ENCODE measurements at places on chromosomes 12 and 14. TPM values are rescaled to one million over a fixed set of nuclear protein-coding genes. Genes with fewer than 3 reads are reported as not detected.

GRCh38 chr12:7989827-7990491 lies 42.6 kb upstream of the FOXJ2 start:
- H3K27me3 ChIP-seq, result no peaks in the 10 kb centered on the region
- H3K27ac ChIP-seq, result peak overlapping the region; percentile 11
- no peaks in the 10 kb centered on the region for H3K36me3 ChIP-seq
- H3K4me1 ChIP-seq, result peaks cover 78% of the 10 kb centered on the region

GRCh38 chr14:85881935-85882334 lies 352.0 kb downstream of the FLRT2 start:
- DNase-seq, result no peak
- H3K4me3 ChIP-seq, result no peak overlapping the region
- H3K36me3 ChIP-seq, result no peaks in the 10 kb centered on the region
- no peaks in the 10 kb centered on the region for H3K4me1 ChIP-seq
- H3K27me3 ChIP-seq, result no peaks in the 10 kb centered on the region
- no peak overlapping the region for H3K27ac ChIP-seq

DNA sequence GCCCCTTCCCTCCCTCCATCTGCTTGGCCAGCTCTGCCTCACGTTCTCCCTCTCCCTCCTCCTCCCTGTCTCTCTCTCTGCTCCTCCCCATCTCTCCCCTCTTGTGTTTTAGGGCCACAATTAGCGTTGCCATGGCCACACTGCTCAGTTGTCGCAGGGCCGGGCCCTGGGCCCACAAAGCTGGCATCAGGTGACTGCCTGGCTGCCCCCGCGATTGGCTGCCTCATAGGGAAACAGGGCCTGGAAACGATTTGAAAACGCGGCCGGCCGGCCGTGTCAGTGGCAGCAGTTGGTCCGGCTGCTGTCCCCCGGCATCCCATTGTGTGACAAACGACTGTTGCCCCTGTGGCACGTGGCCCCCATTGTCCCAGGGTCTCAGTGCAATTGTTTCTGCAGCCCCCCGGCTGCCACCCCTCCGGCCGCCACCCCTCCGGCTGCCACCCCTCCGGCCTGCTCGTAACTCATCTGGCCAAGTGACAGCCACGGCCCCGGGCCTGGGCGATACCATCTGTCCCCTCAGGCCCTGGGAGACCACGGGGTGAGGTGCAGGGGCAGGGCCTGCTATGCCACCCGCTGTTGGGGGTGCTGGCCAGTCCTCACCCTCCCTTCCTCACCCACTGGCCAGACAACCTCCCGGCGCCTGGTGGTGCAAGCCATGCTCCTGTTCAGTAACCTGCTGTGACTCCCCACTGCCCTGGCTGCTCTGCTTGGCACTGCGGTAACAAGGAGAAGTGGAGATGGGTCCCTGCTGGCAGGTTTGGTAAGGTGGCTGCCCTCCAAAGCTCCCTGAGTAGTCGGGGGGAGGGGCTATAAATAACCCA lies 17.4 kb downstream of the FOXN4 start:
- no peak overlapping the region for H3K4me3 ChIP-seq
- no peaks in the 10 kb centered on the region for H3K36me3 ChIP-seq
- no peaks in the 10 kb centered on the region for H3K4me1 ChIP-seq
- H3K27ac ChIP-seq, result no peak overlapping the region

GRCh38 chr14:27605282-27605681 lies 1007.4 kb upstream of the NOVA1 start:
- H3K4me1 ChIP-seq, result no peaks in the 10 kb centered on the region
- no peak for DNase-seq
- no peak overlapping the region for H3K4me3 ChIP-seq
- no peaks in the 10 kb centered on the region for H3K27me3 ChIP-seq
- no peak overlapping the region for H3K27ac ChIP-seq

GRCh38 chr14:53850714-53851296 lies 105.8 kb downstream of the BMP4 start:
- no peaks in the 10 kb centered on the region for H3K27me3 ChIP-seq
- H3K4me3 ChIP-seq, result no peak overlapping the region
- no peak overlapping the region for H3K27ac ChIP-seq
- DNase-seq, result no peak
- no peaks in the 10 kb centered on the region for H3K4me1 ChIP-seq
- H3K36me3 ChIP-seq, result no peaks in the 10 kb centered on the region

DNA sequence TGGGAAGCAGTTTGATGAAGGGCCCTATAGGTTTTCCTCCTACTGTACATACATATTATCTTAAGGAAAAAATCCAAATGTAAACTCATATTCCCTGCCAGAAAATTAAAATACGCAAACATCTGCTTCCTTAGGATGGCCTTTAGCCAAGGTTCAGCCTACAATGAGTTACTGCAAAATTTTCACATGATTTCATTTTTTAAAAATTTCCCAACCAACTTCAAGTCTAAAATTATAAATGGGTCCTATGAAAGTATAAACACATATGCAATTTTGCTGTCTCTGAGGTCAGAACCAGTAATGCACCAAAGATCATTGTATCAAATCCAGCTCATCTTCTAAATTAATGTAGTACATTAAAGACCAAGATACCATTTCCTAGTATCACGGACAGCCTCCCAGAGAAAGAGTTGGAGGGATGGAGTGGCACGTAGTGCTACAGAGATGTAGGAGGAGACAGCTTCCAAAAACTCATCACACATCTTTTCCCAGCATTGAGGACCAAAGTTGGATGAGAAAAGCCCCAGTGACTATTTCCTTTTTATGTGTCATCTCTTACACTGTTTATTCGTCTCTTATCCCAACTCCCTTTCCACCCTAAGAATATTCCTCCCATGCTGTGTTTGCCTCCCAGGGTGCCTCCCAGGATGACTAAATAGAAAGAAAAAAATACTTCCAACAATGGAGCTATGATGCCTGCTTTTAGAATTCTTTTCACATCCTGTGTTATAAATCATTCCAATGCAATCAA lies 92.3 kb upstream of the SLCO1C1 start:
- no peak overlapping the region for H3K27ac ChIP-seq
- H3K4me1 ChIP-seq, result no peaks in the 10 kb centered on the region
- no peak for DNase-seq
- no peaks in the 10 kb centered on the region for H3K36me3 ChIP-seq

DNA sequence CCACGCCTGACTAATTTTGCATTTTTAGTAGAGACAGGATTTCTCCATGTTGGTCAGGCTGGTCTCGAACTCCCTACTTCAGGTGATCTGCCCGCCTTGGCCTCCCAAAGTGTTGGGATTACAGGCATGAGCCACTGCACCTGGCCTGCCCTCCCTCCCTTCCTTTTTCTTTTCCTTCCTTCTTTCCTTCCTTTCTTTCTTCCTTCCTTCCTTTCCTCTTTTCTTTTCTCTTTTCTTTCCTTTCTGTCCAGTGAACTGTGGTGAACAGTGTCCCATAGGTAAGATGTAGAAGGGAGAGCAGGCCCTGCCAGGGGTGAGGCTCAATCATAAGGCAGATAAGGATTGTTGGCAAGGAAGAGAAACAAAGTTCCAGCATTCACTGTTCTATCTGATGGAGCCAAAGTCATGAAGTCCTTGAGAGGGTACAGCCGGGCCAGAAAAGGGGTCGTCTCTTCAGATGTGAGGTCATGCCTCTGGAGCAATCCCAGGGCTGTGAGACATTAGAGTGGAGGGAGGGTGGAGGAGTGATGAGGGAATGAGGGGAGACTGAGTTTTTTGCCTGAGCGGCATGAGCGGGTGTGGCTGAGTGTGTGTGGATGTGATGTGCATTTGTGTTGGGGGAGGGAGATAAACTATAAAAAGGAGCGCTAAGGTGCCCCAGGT lies 4.2 kb upstream of the MLF2 start:
- peaks cover 26% of the 10 kb centered on the region for H3K4me1 ChIP-seq
- no peaks in the 10 kb centered on the region for H3K36me3 ChIP-seq
- DNase-seq, result no peak
- no peak overlapping the region for H3K4me3 ChIP-seq
- H3K27me3 ChIP-seq, result peaks cover under 1% of the 10 kb centered on the region

- H3K4me1 ChIP-seq, result peaks cover 85% of the 10 kb centered on the region
- H3K27me3 ChIP-seq, result no peaks in the 10 kb centered on the region
- H3K4me3 ChIP-seq, result peak within 1 kb of the TSS; percentile 82
- no peaks in the 10 kb centered on the region for H3K36me3 ChIP-seq
Measured at GRCh38 chr12:47819896-47820630, at the start of gene HDAC7. TSS of gene HDAC7 (minus strand) at chr12:47819903. CDS start at chr12:47819785, 118 bp downstream.

Gene DLK1
- not detected for polyA plus RNA-seq

Gene SSTR1
- polyA plus RNA-seq, result not detected

DNA sequence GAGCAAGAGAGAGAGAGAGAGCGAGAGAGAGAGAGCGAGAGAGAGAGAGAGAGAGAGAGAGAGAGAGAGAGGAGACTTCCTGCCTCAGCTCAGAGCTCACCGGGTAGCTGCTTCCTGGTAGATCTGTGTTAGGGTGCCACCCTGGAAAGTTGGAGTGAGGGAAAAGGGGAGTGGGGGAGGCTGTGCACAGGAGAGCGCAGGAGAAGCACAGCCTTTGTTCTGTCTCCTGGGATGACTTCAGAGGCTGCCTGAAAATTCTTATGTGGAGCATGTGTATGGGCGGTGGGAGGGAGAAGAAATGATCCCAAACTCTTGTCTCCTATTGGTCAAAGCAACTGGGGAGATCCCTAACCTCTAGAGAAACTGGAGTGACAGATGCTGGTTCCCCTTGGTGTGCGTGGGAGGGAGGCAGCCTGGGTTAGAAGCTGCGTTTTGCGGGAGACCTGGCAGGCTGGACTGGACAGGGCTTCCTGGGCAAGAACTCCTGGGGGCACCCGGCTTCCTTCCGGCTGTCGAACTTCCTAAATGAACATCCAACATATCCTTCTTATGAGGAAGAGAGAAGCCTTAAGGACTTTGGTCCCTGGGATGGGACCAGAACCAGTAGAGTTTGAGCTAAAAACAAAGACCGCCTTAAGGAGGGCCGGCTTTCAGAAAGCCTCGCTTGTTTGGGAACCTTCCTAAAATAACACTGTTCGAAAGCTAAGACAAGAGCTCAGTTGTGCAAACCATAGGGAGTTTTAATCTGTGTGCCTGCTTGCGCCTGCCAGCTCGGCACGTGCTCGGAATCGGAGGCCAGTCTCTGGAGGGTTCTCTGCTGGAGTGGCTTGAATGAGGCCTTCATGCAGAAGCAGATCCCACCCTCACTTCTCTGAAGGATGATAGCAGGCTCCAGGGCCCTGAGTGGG lies 30.4 kb upstream of the BEGAIN start:
- peaks cover 48% of the 10 kb centered on the region for H3K4me1 ChIP-seq
- H3K27me3 ChIP-seq, result no peaks in the 10 kb centered on the region
- H3K27ac ChIP-seq, result no peak overlapping the region
- no peak for DNase-seq

DNA sequence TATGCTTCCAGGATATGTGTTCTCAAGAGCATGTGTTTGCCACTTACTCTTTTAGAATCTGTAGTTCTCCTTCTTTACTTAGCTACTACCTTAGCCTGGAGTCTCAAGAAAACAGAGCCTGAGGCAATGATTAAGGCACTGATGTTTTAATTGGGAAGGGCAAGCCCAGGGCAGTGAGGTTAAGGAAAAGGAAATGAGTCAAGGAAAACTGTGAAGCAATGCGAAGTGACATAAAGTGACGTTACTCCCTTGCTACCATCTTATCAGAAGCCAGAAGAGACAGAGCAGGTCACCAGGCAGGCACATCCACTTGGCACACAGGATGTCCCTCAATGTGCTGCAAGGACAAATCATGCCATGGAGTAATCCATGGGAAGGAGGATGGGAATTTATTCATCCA lies 11.3 kb upstream of the EML5 start:
- DNase-seq, result peak; percentile 48
- H3K4me3 ChIP-seq, result no peak overlapping the region
- peaks cover 1% of the 10 kb centered on the region for H3K27me3 ChIP-seq
- H3K36me3 ChIP-seq, result no peaks in the 10 kb centered on the region

DNA sequence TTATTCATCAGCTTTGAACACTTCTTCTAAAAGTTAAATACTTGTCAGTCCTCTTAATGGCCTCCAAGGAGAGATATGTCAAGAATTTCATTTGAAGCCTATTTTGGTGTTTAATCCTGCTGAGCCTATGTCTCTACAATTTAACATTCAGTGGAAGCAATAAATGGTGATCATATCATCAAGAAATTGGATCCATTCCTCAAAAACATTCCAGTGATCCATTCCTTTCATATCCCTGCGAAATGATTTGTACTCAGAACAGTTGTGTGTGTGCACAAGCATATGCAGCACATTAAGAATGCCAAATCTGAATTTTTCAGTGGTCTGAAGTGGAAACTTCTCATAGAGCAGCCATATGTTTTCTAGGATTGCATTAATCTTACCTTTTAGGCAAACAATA lies 373.7 kb upstream of the SYT1 start:
- no peaks in the 10 kb centered on the region for H3K27me3 ChIP-seq
- DNase-seq, result no peak
- no peak overlapping the region for H3K27ac ChIP-seq
- no peak overlapping the region for H3K4me3 ChIP-seq
- no peaks in the 10 kb centered on the region for H3K36me3 ChIP-seq

- peaks cover 89% of the 10 kb centered on the region for H3K27me3 ChIP-seq
- H3K27ac ChIP-seq, result no peak overlapping the region
- no peak for DNase-seq
Measured at GRCh38 chr12:57220770-57221168, 4.2 kb downstream of the NXPH4 start.

DNA sequence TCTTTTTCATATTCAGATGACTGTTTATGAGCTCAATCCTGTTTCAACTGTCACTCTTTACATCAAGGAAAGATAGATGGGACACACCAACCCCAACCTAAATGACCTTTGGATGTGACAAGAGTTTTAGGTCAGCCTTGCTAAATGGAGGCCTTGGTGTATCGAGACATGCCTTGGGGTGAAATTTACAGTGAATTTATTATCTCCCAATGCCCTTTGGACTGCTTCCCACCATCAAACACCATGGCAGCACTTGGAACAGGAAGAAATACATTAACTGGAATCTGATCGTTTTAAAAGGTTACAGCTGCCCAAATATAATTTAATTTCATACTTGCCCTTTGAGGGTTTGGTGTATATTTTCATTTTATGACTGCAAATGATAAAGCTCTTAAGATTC lies 327.6 kb downstream of the SOX5 start:
- no peak for DNase-seq
- no peak overlapping the region for H3K4me3 ChIP-seq
- no peaks in the 10 kb centered on the region for H3K4me1 ChIP-seq
- no peaks in the 10 kb centered on the region for H3K27me3 ChIP-seq

DNA sequence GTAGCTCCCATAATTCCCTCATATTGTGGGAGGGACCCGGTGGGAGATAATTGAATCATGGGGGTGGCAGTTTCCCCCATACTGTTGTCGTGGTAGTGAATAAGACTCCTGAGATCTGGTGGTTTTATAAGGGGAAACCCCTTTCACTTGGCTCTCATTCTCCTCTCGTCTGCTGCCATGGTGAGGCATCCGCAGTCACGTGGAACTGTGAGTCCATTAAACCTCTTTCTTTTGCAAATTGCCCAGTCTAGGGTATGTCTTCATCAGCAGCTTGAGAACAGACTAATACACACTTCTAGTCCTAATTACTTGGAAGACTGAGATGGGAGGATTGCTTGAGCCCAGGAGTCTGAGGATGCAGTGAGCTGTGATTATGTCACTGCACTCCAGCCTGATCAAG lies 64.4 kb downstream of the TMX1 start:
- H3K27ac ChIP-seq, result no peak overlapping the region
- no peaks in the 10 kb centered on the region for H3K36me3 ChIP-seq
- no peaks in the 10 kb centered on the region for H3K27me3 ChIP-seq
- DNase-seq, result no peak
- no peaks in the 10 kb centered on the region for H3K4me1 ChIP-seq

GRCh38 chr12:13496111-13496510 lies 299.6 kb downstream of the EMP1 start:
- no peak overlapping the region for H3K4me3 ChIP-seq
- H3K27ac ChIP-seq, result no peak overlapping the region
- H3K36me3 ChIP-seq, result no peaks in the 10 kb centered on the region
- H3K4me1 ChIP-seq, result no peaks in the 10 kb centered on the region
- no peaks in the 10 kb centered on the region for H3K27me3 ChIP-seq

Gene MYH7
- polyA plus RNA-seq, result not detected

Data from CD14-positive monocyte (primary cell).